CD4-positive, alpha-beta T cell treated with Interleukin-6 at 100 ng/mL for 8 hours (primary cell): ENCODE measurements at places on chromosomes 3 and 15.

DNA sequence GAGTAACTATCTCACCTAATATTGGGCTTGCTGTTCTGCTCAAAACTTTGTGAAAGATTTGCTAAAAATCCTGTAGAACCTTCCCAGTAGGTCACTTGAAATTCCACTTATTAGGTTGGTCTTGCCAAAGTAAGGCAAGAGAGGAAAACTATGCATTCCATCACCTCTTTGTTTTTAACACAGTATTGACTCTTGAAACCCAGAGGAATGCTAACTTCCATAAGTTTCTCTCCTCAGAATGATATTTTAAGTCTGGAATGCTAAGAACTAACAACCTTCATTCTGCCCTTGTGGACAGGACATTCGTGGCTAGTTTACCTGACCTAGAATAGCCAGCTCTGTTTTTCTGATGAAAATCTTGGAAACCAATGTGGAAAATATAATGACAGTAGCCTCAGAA is 154.5 kb downstream of the TMCO5A start:
- no peak for DNase-seq

GRCh38 chr3:75048650-75049049 is 434.2 kb upstream of the CNTN3 start:
- DNase-seq = no peak

- DNase-seq = no peak
Observed at GRCh38 chr3:192883512-192883911, 34.1 kb downstream of the MB21D2 start.

- no peak for DNase-seq
Observed at GRCh38 chr3:24299246-24299805, 195.3 kb downstream of the THRB start.

DNA sequence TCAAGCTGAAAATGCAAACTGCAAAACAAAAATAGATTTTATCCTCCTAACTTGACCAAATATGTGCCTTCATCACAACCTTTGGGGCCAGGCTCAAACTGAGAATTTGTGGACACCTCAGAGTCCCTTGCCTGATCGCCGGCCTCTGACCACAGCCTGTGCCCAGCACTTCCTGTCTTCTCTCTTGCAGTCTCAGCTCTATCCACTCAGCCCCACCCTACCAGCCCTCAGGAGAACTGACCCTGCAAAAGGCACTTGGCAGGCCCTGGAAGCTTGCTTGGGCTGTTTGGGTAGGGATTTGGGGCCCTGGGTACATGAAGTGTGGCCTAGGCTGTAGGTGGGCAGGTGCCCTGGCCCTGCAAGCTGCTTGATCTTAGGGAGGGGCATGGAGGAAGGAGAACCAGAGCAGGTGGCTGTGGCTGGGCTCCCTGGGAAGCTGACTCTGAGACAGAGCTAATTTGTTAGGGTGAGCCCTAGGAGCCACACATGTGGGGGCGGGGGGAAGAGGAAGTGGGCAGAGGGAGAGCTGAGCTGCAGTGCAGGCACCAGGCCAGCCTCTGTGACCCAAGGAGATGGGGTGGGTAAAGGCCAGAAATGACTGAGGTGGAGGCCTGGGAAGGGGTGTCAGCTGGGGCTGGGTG is 8.6 kb downstream of the CLEC3B start:
- DNase-seq = peak; percentile 23

- DNase-seq = no peak
Observed at GRCh38 chr15:74364936-74365597, 2.4 kb downstream of the CYP11A1 start.

DNA sequence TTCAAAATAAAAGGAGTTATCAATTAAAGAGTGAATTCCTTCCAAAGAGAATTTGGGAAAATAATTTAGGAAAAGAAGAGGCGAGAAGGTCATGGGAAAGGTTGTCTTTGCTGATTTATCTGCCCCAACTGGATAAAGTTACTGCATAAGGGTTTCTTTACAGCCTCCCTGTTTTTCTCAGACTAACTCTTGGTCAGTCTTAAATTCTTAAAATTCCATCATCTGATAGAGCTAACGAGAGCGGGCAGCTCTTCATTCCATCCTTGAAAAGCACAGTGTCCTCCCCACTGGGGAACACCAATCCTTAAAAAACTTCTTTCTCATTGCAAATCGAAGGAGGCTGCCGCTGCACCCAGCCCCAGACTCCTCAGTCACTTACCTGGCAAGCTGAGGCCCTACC is 107.2 kb downstream of the PGPEP1L start:
- no peak for DNase-seq

DNA sequence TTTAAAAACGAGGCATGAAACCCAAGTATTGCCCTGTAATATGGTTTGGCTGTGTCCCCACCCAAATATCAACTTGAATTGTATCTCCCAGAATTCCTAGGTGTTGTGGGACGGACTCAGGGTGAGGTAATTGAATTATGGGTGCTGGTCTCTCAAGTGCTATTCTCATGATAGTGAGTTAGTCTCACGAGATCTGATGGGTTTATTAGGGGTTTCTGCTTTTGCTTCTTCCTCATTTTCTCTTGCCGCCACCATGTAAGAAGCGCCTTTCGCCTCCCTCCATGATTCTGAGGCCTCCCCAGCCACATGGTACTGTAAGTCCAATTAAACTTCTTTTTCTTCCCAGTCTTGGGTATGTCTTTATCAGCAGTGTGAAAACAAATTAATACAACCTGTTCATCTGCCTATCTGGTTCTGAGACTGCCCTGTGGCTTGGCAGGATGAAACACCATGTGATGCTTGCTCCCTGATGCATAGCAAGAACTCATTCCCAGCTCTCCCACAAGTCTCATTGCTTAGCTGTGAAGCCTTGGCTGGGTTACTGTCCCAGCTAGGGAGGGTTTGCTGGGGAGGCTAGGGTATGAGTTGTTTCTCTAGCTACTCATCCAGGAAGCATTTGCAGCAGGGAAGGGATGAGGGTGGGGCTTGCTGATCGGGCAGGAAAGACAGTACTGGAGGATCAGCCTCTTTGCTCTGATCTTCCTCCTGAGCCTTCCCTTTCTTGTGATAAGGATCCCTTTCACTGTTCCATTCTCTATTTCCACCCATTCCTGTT is 3.7 kb upstream of the SQOR start:
- DNase-seq = no peak

DNA sequence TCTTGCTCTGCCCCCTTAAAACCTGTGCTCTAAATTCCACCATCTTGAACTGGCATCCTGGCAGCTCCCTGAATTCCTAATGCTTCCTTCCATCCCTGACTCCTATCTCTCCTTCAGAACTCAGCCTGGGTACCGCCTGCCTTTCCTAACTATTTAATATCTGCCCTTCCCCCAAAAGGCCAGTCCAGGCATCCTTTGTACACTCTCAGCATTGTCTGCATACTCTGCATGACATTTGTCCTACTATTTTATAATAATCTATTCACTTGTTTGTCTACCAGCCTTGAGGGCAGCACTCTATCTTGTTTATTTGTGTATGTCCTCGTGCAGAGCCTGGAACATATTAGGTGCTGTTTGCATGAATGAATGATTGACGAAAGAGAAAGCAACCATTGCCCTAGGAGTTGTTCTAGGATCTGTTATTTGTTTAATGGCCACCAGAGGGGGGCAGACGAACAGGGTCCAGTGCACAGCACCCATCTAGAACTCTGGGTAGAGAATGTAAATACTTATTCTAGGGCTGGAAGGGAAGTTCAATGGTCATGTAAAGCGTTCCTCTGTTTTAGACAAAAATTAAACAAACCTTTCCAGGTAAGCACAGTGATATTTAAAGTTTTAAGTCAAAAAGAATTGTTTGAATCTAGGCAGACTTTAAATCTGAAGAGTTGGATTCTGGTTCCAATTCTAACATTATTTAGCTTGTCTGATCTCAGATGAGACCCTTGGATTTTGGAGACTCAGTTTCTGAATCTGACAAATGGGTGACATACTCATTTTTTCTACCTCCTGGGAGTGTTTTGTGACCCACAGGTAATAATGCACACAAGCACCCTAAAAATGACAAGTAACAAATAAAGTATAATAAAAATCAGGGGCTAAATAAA is 125.8 kb upstream of the GALNT15 start:
- DNase-seq = peak; percentile 49

GRCh38 chr3:105580296-105580965 is 213.7 kb downstream of the ALCAM start:
- DNase-seq = no peak

DNA sequence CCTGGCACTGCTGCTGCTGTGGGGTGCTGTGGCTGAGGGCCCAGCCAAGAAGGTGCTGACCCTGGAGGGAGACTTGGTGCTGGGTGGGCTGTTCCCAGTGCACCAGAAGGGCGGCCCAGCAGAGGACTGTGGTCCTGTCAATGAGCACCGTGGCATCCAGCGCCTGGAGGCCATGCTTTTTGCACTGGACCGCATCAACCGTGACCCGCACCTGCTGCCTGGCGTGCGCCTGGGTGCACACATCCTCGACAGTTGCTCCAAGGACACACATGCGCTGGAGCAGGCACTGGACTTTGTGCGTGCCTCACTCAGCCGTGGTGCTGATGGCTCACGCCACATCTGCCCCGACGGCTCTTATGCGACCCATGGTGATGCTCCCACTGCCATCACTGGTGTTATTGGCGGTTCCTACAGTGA is 2.1 kb downstream of the GRM2 start:
- DNase-seq = no peak

- no peak for DNase-seq
Observed at GRCh38 chr3:119885746-119886530, 104.0 kb downstream of the NR1I2 start.

DNA sequence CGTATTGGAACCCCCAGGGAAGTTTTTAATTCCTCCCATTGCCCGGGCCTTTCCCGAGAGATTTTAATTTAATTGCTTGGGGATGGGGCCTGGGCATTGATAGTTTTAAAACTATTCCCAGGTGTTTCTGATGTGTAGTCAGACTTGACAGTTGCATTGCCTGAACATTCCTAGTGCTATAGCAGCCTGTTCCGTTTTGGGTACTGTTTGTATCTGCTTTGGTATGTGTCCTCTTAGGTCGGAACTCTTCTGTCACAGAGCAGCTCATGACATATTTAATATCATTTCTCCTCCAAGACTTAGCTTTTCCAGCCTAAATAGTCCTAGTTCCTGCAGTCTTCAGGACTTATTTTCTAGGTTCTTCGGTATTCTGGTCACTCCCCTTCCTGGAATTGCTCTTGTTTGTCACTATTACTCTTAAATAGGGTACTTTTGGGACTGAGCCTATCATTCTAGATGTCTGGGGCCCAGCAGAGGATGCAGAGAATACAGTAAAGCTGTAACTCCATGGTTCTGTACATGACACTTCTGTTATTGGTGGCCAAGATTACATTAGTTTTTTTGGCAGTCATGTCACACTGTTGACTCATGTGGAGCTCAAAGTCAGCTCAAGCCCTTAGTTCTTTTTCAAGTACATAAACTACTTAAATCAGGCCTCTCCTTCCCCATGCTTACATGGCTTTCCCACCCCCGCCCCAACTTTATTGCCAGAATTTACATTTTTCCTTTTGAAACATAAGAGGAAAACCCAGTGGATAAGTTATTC is 81.5 kb downstream of the BBX start:
- no peak for DNase-seq

- DNase-seq = no peak
Observed at GRCh38 chr3:2944628-2945027, 165.5 kb downstream of the IL5RA start.

DNA sequence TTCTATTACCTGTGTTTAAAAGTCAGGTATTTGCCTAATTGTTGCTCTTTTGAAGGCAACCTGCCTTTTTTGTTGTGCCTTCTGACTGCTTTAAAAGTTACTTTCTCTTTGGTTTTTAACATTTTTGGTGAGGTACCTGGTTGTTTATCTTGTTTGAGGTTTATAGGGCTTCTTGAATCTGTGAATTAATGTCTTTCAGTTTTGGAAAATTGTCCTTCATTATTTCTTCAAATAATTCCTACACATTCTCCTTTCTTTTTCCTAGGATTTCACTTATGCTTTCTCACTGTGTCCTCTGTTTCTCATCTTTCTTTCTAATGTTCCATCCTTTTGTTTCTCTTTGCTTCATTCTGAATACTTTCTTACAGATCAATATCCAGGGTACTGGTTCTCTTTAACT is 30.8 kb downstream of the HHLA2 start:
- no peak for DNase-seq

DNA sequence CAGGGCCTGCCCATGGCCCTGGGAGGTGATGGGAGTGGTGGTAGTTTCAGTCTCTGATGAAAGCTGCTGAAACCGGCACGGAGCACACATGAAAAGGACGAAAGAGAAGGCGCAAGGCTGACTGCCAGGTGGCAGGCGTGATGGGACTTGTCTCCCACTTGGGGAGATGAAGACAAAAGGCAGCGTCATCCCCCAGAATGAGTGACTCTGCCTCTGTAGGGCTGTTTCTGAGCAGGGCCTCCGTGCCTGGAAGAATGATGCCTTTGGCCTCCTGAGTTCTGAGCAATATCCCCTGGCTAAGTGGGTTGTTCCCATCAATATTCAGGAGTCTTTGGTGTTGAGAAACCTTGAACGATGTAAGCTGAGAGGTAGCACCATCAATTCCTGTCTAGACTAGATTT is 237.8 kb downstream of the OPA1 start:
- DNase-seq = no peak

DNA sequence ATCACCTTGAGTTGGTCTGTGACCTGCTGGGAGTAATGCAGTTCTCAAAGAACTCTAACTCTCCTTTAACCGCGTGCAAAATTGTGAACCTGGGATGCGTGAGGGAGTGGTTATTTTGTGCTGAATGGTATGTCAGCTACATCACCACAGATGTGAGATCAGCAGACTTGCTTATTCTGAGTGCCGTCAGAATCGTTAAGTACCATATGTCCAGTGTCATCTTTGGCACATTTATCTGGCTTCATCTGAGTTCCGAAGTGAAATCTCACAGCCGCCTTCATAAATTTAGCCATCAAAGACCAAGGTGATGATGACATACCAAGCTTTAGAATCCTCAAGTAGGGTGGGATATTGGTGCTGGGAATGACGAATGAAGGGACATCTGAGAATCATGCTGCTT is 347.2 kb upstream of the TPRG1 start:
- no peak for DNase-seq

DNA sequence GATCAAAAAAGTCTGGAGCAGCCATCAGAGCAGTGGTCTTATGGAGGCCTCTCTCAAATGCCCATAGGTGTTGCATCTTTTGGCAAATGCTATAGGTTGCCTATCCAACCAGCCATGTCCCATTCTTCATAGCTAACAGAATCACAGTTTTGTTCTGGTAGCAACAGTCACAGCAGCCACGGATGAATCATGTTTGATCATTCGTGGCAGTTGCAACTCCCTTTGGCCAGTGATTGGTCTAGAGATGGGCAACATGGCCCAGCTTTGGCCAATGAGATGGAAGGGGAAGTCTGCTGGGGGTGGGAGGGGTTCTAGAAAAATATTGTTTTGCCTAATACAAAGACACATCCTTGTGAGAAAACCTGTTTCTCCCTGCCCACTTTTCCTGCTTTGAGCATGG is 50.3 kb upstream of the PPP2R3A start:
- no peak for DNase-seq

GRCh38 chr3:5086708-5087107 is 35.4 kb upstream of the ARL8B start:
- DNase-seq = no peak

DNA sequence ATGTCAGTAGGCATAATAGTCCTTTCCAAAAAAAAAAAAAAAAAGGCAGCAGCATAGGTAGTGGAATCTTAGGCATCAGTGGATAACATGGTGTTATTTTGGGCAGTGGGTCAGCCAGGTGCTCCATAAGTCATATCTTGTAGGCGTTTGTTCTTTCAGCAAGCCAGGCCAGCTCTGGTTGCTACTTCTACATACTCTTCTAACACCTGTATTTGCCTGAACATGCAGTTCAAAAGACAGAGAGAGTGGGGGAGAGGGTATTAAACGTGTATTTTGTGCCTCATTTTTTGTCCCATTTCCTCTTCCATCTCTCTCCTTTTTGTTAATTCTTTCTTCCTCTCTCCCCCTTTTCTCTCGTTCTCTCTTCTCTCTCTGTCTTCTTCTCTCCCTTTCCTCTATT is 110.4 kb downstream of the TPRG1 start:
- DNase-seq = no peak
